GM23338 (cell line): ENCODE measurements at places on chromosomes 1 and 21. TPM values are rescaled to one million over a fixed set of nuclear protein-coding genes. Genes with fewer than 3 reads are reported as not detected.

Gene KLHDC7A
- 4.2 and 4.5 TPM in 2 replicates for polyA plus RNA-seq

Gene HAO2
- polyA plus RNA-seq, result not detected in 2 replicates

Gene BARHL2
- not detected in 2 replicates for polyA plus RNA-seq

Gene FMO1
- polyA plus RNA-seq, result 0.19 and 0.23 TPM in 2 replicates

Gene CLEC20A
- not detected in 2 replicates for polyA plus RNA-seq

Gene PKLR
- 1.5 and 2.0 TPM in 2 replicates for polyA plus RNA-seq

GRCh38 chr21:29332461-29333362 is 34.0 kb downstream of the BACH1 start:
- H3K36me3 ChIP-seq, result 0 out of 2 replicates have a peak, but pooled peaks cover 3% of the 10 kb centered on the region
- H3K4me3 ChIP-seq, result no peak overlapping the region
- H3K27ac ChIP-seq, result no peak overlapping the region
- no peak for DNase-seq
- no peaks in the 10 kb centered on the region for H3K27me3 ChIP-seq
- H3K4me1 ChIP-seq, result no peaks in the 10 kb centered on the region

DNA sequence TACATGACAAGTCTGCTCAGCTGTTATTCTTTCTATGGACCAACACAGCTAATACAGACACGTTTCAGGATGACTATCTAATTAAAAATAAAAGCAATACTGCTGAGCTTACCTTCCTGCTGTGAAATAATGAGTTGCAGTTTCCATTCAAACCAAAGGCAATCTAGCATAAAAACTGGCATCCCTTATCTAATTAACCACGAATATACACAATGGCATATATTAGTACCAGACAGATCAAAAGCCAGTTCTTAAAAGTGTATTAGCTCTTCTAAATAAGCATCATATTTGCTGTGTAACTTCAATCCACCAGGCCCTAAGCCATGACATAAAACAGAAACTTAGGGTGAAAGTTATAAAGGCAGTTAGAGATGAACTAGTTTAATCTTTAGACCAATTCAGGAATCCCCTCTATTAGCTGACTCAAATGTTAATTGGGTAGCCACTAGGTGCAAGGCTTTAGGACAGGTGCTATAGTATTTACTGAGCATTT is 20.6 kb downstream of the TESK2 start:
- no peaks in the 10 kb centered on the region for H3K36me3 ChIP-seq
- H3K4me3 ChIP-seq, result no peak overlapping the region
- no peak for DNase-seq
- H3K27me3 ChIP-seq, result no peaks in the 10 kb centered on the region
- H3K4me1 ChIP-seq, result no peaks in the 10 kb centered on the region

GRCh38 chr1:26811057-26811456 is 15.4 kb upstream of the ZDHHC18 start:
- no peaks in the 10 kb centered on the region for H3K27me3 ChIP-seq
- no peak overlapping the region for H3K4me3 ChIP-seq
- DNase-seq, result no peak
- no peaks in the 10 kb centered on the region for H3K36me3 ChIP-seq
- no peaks in the 10 kb centered on the region for H3K4me1 ChIP-seq

DNA sequence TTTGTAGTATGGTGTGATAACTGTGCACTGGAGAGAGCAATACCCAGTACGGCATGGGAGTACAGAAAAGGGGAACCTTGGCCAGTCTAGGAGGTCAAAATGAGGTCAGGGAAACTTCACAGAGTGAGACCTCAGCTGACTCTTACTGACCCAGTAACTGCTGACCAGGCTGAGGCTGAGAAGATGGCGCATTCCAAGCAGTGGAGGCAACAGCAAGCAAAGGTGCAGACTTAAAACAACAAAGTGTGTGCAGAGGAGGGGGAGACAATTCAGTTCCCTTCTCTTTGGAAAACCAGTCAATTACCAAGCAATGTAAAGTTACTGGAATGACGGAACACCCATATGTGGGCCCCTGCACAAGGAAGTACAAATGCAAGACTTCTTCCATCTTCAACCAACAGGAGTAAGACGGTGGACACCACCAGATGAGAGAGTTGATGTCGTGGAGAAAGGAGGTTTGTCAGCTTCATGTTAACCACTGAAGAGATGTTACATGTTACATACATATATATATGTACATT is 54.6 kb upstream of the PRDX6 start:
- no peaks in the 10 kb centered on the region for H3K27me3 ChIP-seq
- no peak for DNase-seq
- no peak overlapping the region for H3K4me3 ChIP-seq
- no peak overlapping the region for H3K27ac ChIP-seq

- peaks cover 46% of the 10 kb centered on the region for H3K4me1 ChIP-seq
- H3K27ac ChIP-seq, result peak overlapping the region; percentile 77
- no peaks in the 10 kb centered on the region for H3K27me3 ChIP-seq
Observed at GRCh38 chr21:34202553-34203372, 129.4 kb downstream of the MRPS6 start.

DNA sequence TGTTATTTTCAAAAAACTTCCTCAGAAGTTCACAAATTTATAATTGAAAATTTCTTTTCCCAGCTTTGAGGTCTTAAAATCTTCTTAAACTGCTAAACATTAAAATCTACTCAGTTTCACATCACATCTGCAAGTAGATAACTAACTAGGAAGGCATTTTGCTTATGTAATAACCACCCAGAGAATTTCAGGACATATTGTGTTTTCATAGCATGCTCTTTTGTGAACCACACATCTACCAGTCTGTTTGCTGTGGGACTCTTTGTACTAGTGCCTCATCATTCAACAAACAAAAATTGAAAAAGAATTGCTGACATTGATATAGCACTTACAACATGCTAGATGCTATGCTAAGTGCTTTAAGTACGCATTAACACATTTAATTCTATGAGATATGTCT is 31.6 kb upstream of the C1orf146 start:
- no peaks in the 10 kb centered on the region for H3K27me3 ChIP-seq
- no peak overlapping the region for H3K4me3 ChIP-seq
- no peak overlapping the region for H3K27ac ChIP-seq
- no peak for DNase-seq

DNA sequence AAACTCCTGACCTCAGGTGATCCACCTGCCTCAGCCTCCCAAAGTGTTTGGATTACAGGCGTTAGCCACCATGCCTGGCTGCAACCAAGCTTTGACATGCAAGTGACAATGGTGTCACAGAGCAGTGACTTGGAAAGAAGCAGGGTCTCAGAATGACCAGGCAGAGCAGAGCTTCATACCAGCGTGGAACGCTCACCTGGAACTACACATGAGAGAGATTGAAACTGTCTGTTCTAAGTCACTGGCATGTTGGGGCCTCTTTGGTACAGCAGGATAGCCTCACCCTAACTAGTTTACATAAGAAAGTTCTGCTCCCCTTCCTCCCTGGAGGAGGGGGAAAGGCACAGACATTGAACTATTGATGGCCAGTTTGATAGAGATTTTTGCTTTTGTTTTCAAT is 47.5 kb upstream of the ITPKB start:
- no peaks in the 10 kb centered on the region for H3K4me1 ChIP-seq
- H3K27me3 ChIP-seq, result no peaks in the 10 kb centered on the region
- H3K27ac ChIP-seq, result no peak overlapping the region
- H3K4me3 ChIP-seq, result no peak overlapping the region
- no peaks in the 10 kb centered on the region for H3K36me3 ChIP-seq

DNA sequence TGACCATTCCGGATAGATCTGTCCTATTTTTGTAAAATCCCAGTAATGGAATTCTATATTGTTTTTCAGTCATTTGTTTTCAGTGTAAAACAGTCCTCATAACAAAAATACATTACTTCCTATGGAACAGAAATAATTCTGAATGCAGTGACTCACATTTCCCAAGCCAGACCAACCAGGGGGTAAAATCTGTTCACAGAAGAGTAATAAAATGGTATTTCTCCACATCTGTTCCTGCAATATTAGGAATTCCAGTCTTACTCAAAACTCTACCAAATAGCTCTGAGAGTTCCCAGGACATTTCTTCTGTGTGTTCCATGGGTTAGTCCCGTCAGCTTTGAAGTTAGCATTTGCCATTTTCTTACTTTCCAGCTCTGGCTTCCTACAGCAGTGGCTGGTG is 2.6 kb upstream of the DDR2 start:
- H3K4me1 ChIP-seq, result peaks cover 12% of the 10 kb centered on the region
- no peak overlapping the region for H3K27ac ChIP-seq
- no peak for DNase-seq
- H3K4me3 ChIP-seq, result no peak overlapping the region

GRCh38 chr1:54844564-54844963 is 42.4 kb downstream of the DHCR24 start:
- H3K4me1 ChIP-seq, result no peaks in the 10 kb centered on the region
- no peak overlapping the region for H3K4me3 ChIP-seq
- DNase-seq, result no peak
- peaks cover 5% of the 10 kb centered on the region for H3K36me3 ChIP-seq

DNA sequence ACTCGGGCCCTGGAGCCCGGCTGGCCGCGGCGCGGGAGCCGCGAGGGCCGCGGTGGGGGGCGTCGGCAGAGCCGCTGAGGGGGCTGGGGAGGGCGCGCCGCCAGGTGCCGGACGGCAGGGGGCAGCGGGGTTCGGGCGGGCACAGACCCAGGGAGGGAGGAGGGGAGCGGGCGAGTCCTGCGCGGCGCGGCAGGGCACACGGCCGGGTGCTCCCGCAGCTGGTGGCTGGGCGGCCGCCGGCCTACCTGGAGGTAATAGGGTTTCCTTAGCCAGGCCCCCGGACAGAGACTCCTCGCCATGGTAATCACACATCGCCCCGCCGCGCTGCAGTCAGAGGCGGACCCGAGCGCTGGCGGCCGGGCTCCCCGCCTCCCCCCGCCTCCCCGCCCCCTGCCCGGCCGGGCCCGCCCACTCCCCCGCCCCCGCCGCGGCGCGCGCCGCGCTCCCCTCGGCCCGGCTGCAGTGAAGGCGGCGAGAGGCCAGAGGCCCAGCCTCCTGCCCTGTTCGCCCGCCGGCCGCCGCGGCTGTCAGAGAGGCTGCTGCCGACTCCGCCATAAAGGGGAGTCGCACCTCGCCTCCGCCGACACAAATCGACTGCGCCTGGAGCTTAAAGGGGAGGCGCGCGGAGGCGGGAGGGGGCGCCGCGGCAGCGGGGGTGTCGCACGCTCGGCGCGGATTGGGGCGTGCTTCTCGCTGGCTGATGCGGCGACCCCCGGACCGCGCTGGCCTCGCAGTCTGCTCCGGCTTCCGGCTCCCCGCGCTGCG is at the start of gene DIPK1A:
Gene DIPK1A, minus strand, starts transcription at position 332 of the 765 bp plus-strand sequence. Its CDS starts 33 bp downstream, at position 299.
- H3K4me3 ChIP-seq, result peak within 1 kb of the TSS; percentile 75
- H3K36me3 ChIP-seq, result no peaks in the 10 kb centered on the region

GRCh38 chr21:37088186-37088735 is 15.2 kb downstream of the TTC3 start:
- H3K36me3 ChIP-seq, result no peaks in the 10 kb centered on the region
- DNase-seq, result no peak
- no peak overlapping the region for H3K4me3 ChIP-seq

GRCh38 chr1:77322061-77322900 is 40.5 kb downstream of the AK5 start:
- H3K27ac ChIP-seq, result peak overlapping the region; percentile 3; the same call in 1 of the 2 replicates
- H3K36me3 ChIP-seq, result no peaks in the 10 kb centered on the region
- H3K27me3 ChIP-seq, result no peaks in the 10 kb centered on the region
- H3K4me3 ChIP-seq, result no peak overlapping the region
- H3K4me1 ChIP-seq, result peaks cover 5% of the 10 kb centered on the region
- DNase-seq, result peak; percentile 55

DNA sequence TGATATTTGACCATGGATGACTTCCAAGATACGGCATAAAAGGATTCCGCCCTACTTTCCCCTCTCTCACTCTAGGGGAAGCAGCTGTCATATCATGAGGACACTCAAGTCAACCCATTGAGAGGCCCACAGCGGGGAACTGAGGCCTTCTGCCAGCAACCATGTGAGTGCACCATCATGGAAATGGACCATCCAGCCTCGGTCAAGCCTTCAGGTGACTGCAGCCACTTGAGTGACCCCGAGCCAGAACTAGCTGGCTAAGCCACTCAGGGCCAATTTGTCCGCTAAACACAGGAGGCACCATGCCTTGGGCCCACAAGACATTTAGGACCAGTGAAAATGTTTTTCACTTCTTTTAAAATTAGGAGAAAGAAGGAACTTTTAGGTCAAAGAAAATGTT is 11.1 kb upstream of the GJB5 start:
- H3K4me1 ChIP-seq, result no peaks in the 10 kb centered on the region; the same call in 1 of the 2 replicates
- H3K4me3 ChIP-seq, result no peak overlapping the region
- H3K27ac ChIP-seq, result no peak overlapping the region
- DNase-seq, result no peak

DNA sequence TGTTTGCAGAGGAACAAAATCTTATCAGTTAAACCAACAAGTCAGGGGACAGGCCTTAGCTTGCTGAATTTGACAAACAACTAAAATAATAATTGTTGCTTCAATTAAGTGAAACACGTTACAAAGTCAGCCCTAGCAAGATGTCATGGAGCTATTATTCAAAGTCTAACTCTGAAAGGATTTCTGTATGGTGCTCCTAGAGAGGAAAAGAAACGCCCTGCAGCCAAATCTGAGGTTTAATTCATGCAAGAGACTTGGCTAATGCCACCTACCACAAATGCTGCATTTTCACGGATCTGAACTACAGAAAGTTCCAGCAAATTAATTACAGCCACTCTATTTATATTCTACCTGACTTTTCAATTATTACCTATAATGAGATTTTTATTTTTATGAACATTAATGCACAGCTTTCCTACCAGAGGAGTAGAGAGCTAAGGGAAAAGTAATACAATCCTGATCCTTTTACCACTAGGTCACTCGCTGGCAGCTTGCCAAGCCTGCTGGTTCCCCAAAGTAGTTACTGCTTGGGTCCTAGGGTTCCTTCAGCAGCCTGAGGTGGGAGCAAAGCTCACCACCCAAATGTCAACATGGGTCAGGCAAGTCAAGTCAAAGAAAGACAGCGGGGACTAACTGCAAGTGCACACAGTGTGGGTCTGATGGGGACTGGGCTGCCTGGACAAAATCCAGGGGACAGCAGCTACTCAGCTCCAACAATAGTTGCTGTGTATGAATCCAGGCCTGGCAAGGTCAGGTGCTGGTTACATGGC is 8.5 kb downstream of the COLGALT2 start:
- H3K27me3 ChIP-seq, result peaks cover 28% of the 10 kb centered on the region
- H3K27ac ChIP-seq, result no peak overlapping the region
- no peak for DNase-seq
- H3K4me1 ChIP-seq, result peaks cover 23% of the 10 kb centered on the region
- no peaks in the 10 kb centered on the region for H3K36me3 ChIP-seq

DNA sequence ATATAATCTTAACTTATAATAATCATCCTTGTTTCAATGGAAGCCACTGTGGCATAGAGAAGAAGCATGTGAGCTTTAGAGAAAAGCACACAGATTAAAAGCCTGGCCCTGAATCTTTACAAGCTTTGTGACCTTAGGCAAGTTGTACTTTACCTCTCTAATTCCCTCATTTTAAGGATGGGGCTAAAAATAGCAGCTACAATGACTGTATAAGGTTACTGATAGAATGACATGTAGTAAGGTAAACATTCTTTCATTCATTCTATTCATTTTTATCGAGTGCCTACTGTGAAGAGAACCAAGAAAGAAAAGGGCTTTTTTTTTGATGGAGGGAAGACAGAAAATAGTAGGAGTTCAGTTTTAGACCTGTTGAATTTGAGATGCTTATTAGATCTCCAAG is 25.6 kb downstream of the CDKN2C start:
- no peaks in the 10 kb centered on the region for H3K36me3 ChIP-seq
- DNase-seq, result no peak
- H3K4me3 ChIP-seq, result no peak overlapping the region
- H3K4me1 ChIP-seq, result no peaks in the 10 kb centered on the region

GRCh38 chr1:23422241-23422877 is 2.2 kb downstream of the TCEA3 start:
- no peak overlapping the region for H3K4me3 ChIP-seq
- H3K27me3 ChIP-seq, result peaks cover 100% of the 10 kb centered on the region
- H3K36me3 ChIP-seq, result no peaks in the 10 kb centered on the region
- DNase-seq, result no peak
- H3K27ac ChIP-seq, result no peak overlapping the region
- peaks cover 4% of the 10 kb centered on the region; the same call in 1 of the 2 replicates for H3K4me1 ChIP-seq
